T follicular helper cell (primary cell): ENCODE measurements at places on chromosomes 1 and 21.

GRCh38 chr1:186937016-186937670 lies 108.4 kb downstream of the PLA2G4A start:
- DNase-seq = no peak

GRCh38 chr1:53545663-53546408 lies 86.6 kb downstream of the DMRTB1 start:
- DNase-seq = no peak

- DNase-seq = no peak
These were observed 96.4 kb downstream of the SYF2 start for GRCh38 chr1:25135909-25136308.

DNA sequence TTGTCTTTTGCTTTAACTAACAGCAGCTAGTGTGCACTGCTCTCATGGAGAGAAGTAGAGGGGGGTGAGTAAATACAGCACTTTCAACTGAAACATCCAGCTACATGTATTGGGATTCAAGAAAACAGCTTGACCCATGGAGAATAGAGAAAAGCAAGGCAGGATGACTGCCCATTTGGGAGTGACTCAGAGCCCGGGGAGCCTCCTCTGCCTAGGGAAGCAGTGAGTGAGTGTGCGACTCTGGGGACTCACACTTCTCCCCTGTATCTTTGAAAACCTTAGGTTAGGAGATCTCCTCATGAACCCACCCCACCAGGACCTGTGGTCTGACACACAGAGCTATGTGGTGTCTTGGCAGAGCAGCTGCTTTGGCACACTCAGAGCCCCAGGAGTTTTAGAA lies 82.0 kb upstream of the PTGFR start:
- no peak for DNase-seq

- peak; percentile 18 for DNase-seq
These were observed 32.5 kb downstream of the LRRC3 start for GRCh38 chr21:44487831-44488230.

GRCh38 chr1:56758135-56758534 lies 61.1 kb downstream of the FYB2 start:
- DNase-seq = no peak

DNA sequence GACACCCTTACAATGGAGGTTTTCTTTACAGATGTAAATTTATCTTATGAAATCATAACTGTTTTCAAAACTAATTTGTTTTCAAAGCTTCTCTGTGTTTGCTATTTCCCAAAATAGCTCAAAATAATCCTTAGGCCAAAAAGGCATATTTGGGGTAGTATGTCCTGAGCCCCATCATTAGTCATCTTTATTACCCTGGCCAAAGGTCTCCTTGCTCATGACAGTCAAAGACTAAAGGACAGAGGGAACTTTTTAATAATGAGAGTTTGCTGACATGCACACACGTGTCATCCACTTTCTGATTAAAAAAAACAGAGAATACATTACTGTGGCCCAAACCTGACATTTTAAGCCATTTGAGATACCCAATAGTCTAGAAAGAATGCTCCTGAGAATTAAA lies 221.9 kb upstream of the DUSP10 start:
- DNase-seq = no peak

DNA sequence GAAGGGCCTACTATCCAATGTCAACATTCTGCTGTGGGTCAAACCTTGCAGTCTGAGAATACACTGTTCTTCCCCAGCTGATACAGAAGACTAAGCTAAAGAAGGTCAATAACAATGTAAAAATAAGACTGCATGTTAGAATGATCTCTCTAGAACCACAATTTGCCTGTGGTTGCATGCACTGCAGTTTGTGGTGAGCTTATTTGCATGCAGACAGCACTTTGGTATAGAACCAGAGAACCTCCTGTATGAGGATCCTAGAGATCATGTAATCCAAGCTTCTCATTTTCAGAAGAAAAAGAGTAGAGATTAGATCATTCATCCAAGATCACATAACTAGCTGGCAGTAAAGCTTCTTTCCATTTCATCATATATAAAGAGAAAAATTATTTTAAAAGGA lies 15.8 kb downstream of the SYNJ1 start:
- no peak for DNase-seq

DNA sequence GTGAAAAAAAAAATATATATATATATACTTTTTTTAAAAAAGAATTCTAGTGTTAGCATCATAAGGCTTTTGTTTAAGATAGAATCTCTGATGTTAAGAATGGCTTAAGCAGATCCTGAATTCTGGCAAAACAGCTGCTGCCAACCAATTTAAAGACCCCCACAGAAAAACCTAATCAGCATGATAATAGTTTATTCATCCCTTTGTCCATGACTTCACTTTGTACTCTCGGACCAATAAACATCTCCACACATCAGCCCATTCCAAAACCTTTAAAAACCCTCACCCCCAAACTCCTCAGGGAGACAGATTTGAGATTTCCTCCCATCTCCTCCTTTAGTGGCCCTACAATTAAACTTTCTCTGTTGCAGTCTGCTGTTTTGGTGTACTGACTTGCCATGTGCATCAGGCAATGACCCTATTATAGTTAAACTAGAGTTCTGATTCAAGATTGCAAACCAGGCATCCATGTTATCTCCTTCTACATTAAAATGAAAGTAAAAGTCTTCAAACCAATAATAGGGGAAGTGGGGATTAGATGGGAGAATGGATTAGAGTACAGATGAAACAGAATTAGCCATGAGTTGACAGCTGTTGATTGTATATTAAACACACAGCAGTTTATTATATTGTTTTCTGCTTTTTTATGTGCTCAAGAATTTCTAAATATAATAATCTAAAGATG lies 9.8 kb upstream of the PHTF1 start:
- DNase-seq = no peak

- DNase-seq = no peak
These were observed 865 bp upstream of the PTPN22 start for GRCh38 chr1:113872219-113872935.

- no peak for DNase-seq
These were observed 49.7 kb downstream of the SYF2 start for GRCh38 chr1:25182629-25183028.

GRCh38 chr1:25247829-25248754 lies 838 bp upstream of the RSRP1 start:
- no peak for DNase-seq

GRCh38 chr1:114008480-114008941 lies 29.2 kb downstream of the OLFML3 start:
- DNase-seq = no peak

GRCh38 chr1:193701759-193702158 lies 515.3 kb upstream of the B3GALT2 start:
- no peak for DNase-seq

DNA sequence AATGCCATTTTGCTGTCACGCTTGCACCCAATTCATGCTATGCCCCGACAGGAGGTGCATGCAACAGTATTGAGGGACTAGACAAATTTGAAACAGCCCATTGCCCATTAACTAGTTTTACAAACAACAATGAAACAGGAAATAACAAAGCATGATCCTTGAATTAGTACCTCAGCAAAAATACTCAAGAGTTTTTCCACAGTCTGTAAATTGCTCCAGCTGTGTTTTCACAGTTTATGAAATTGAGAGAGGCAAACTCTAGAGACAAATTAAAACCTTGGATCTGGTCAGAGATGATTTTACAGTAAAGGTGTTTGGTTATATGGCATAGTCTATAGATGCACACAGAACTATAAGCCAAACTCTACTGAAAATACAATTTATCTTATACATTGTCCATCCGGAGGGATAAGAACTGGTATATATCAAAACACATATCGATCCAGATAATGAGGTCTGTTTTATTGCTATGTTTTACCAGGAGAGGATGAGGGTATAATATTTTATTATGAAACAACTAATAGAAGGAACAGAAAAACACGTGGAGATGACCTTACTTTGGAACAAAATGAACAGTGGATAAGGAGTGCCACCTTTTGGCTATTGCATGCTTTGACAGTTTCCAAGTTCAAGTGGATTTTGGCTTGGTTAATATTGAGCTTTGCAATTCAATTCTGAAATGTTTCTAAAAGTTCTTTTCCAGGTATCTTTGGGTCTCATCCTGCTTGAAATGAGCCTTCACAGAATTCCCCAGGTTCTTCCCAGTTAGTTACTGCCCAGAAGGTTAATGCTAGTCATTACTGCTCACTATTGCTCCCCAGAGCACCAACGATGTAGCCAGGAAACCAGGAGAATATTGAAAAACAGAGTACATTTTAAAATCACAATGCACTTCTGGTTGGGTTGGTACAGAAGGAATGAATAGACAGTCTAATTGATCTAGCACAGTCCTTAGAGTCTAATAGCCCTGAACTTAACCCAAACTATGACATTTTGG lies 45.7 kb downstream of the ZC3H11B start:
- DNase-seq = no peak

GRCh38 chr1:230753586-230754251 lies 6.5 kb downstream of the CAPN9 start:
- no peak for DNase-seq

- DNase-seq = peak; percentile 66
These were observed at the start of gene BMP8A for GRCh38 chr1:39491146-39491921. BMP8A (plus strand) TSS chr1:39491636; CDS start chr1:39491992, 356 bp downstream.

DNA sequence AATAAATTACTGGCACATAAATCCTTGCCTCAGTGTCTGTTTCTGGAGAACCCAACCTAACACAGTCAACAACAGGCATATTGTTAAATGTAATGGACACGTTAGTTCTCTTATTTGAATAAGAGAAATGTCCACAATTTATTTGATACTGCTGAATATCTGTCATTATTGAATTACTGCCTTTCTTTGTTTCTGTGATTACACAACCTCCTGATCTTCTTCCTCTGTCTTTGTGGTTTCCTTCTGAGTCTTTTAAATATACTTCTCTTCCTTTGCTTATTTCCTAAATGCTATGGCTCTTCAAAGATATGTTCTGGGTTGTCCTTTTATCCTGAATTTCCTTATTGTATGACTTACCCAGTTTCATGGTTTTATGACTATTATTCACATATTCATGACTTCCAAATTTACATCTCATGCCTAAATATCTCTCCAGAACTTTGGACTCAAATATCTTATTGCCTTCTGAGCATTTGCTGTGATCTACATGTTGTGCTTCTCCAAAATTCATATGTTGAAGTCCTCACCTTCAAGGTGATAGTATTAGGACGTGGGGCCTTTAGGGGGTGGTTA lies 39.9 kb downstream of the MSH4 start:
- DNase-seq = no peak

DNA sequence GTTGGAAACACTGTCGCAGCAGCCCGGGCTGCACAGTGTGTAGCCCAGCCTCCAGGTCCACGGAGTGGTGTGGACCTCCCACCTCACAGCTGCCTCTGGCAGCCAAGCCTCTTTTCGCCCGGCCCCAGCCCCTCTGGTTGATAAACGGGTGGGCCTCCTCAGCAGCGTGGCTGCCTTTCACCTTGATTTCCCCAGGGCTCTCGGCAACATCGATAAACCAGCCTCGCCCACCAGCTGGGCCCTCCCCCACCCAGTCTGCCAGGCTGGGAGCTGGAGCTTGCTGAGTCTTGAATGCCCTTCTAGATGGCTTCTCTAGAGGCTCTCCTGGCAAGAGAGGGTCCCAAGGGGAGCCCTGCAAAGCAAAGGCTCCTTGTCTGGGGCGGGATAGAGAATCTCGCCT lies 31.0 kb upstream of the LHX4 start:
- no peak for DNase-seq

GRCh38 chr1:39727932-39728317 lies 10.8 kb upstream of the PPIE start:
- DNase-seq = no peak

GRCh38 chr21:37619464-37619974 lies 252.9 kb downstream of the DYRK1A start:
- no peak for DNase-seq

DNA sequence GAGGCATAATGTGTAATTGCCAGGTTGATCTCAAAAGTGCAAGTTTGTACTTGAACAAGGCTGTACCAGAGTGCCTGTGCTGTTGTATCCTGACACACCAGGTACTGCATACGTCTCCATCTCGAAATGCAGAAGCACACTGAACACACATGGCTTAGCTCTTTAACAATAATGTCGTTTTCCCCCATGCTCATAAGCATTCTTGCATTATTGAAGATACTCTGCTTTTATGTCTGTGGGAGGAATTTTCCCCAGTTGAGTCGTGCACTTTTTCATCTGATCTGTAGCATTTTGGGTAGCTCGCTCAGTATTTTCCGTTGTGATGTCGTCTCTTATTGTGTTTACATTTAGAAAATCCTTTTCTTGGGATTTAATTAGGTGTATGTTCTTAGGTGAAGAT lies 98.7 kb downstream of the PCBP3 start:
- DNase-seq = no peak

DNA sequence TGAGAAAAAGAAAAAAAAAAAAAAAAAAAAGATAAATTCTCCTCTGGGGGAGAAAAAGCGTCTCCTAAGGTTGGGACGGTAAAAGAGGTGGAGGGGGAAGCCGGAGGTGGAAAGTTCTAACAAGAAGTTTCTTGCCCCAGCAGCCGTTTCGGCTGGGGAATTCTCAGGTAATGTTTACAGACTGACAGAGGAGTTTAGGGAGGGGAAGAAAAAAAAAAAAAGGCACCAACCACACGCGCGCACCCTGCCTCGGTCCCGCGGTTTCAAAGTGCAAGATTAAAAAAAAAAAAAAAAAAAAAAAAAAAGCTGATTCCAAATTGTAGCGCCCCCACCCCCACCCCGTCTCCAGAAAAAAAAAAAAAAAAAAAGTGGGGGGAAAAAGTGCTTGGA lies 504 bp downstream of the DHRS3 start:
- DNase-seq = peak; percentile 31

DNA sequence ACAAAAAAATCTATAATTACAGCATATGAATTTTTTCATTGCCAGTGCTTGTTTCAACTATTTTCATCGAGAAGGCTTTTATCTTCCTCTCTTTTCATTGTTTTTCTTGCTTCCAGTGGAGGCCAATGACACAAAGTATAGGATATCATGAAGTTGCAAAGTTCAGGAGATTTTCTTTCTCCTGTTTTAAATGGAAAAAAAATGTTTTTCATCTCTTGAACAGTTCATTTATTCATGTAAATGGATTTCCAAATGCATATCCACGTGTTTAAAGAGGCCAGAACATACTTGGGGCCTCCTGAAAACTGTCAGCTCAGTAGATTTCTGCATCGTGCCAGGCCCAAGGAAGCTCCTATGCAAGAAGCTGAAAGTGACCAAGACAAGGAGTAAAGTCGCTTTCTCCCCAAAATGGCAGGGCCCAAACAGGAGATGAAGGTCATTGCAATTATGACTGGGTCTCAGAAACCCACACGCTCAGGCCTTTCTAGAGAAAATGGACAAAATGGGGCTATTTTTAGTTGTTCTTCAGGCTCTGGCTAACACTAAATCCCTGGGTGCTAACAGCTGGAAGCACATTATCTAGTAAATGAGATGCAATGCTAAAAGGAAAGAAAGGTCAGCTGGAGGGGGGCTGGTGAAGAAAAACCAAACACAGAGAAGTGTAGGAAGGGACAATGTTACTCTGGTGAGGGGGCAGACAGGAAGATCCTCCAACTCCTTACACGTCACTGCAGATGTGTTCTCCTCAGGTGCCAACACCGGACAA lies 136.9 kb upstream of the C8B start:
- DNase-seq = no peak

GRCh38 chr1:12048372-12048771 lies 14.7 kb upstream of the TNFRSF8 start:
- no peak for DNase-seq

GRCh38 chr21:44926331-44927101 lies 5.8 kb upstream of the ITGB2 start:
- peak; percentile 61 for DNase-seq

- no peak for DNase-seq
These were observed 57.7 kb upstream of the NUF2 start for GRCh38 chr1:163263818-163264655.
